ENCODE measurements at places on chromosomes 5 and 9.

- DNase-seq: no peak
Observed at GRCh38 chr5:18920966-18921365, 1067.0 kb downstream of the CDH18 start.

DNA sequence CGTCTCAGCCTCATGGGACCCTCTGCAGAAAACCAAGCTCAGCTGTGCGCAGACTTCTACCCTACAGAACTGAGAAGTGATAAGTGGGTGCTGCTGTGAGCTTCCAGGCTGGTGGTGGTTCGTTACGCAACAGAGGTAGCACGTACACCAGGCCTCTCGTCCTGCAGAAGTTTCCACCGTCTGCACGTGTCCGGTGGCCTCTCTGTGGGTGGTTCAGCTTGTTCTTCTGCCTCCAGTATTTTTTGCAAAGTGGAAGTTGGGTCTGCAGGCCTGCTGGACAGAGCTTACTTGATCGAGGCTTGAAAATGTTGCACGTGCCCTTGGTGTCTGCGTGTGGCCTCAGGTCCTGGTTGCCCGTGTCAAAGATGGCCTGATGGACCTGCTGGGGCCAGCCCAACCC lies 27.5 kb downstream of the KCNT1 start:
- no peak for DNase-seq

DNA sequence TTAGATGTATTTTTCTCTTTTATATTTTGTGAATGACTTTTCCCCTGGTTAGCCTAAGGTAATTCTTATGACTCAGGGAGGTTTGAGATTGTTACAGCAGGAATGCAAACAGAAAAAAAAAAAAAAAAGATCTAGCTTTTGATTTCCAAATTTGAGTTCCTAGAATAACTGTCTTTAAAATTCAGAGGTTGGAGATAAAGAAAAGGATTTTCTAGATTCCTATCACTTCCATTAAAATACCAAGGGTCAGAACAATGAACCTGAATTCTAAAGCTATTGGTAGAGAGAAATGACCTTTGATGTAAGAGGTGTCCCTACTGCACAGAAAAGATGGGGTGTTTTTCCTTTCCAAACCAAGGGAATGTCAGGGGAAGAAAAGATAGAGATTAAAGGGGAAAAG lies 262.5 kb downstream of the DOCK8 start:
- DNase-seq: no peak

GRCh38 chr5:169814522-169814921 lies 165.8 kb downstream of the INSYN2B start:
- no peak for DNase-seq

GRCh38 chr9:36218411-36218901 lies 27.7 kb downstream of the CLTA start:
- no peak for DNase-seq

DNA sequence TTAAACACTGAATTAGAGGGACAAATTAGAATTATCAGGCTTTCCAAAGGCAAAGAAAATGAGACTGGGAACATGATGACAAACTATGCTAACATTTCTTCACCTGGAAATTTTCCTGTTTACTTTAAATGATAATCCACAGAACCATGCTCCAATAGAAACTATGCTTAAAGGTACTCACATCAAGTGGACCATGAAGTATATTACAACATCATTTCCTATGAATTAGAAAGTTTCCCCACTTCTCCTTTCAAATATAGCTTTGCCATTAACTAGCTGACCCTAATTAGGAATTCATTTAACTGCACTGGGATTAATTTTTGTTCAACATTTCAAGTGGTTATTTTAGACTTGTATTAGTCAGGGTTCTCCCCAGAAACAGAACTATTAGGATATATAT lies 81.4 kb downstream of the DTWD2 start:
- no peak for DNase-seq

GRCh38 chr5:72255670-72256069 lies 64.4 kb downstream of the MRPS27 start:
- DNase-seq: no peak

- peak; percentile 2 for DNase-seq
Observed at GRCh38 chr9:5799314-5799713, 33.6 kb downstream of the ERMP1 start.

GRCh38 chr9:83296123-83296522 lies 233.2 kb upstream of the RASEF start:
- DNase-seq: no peak

- no peak for DNase-seq
Observed at GRCh38 chr5:157999696-158000095, 140.8 kb upstream of the CLINT1 start.

GRCh38 chr5:115350894-115351293 lies 54.4 kb upstream of the CCDC112 start:
- DNase-seq: no peak

DNA sequence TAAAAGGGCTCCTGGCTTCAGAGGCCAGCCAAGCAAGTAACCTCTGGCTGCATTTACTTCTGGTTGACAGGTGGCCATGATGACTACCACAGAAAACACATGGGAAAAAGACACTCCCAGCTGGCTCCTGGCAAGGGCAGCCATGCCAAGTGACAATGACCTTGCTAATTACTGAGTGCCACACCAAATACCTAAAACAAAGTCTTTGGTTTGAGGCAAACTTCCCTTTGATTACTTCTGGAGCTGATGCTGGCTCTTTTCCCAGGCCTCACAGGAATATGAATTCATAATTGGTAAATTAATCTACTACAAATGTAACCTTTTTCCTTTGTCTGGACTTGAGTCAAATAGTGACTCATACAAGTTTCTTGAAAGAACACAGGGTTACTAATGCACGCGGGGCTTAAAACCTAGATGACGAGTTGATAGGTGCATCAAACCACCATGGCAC lies 61.0 kb downstream of the LPAR1 start:
- no peak for DNase-seq

- no peak for DNase-seq
Observed at GRCh38 chr9:19087106-19088000, 15.4 kb downstream of the HAUS6 start.

GRCh38 chr5:149442563-149443182 lies 63.6 kb upstream of the IL17B start:
- peak; percentile 57 for DNase-seq

GRCh38 chr5:84445049-84445685 lies 60.5 kb upstream of the EDIL3 start:
- no peak for DNase-seq

GRCh38 chr5:76607353-76607871 lies 15.8 kb downstream of the F2RL2 start:
- DNase-seq: no peak

- DNase-seq: no peak
Observed at GRCh38 chr9:82763656-82764055, 299.3 kb downstream of the RASEF start.

DNA sequence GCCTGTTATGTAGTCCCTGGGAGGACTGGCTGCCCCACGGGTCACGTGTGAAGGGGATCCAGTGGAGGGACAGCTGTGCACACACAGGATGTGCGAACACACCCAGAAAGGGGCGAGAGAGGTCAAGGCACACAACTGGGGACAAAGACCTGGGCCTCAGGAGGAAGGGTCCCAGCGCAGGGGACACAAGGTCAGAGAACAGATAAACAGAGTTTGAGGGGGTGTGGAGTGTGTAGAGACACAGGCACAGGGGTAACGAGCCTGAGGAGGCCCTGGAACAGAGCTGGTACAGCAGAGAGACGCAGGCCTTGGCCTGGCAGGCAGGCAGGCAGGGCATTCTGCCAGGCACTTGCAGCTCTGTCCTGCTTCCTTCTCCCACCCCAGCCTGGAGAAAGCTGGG lies 14.8 kb upstream of the PSMD5 start:
- DNase-seq: no peak

- no peak for DNase-seq
Observed at GRCh38 chr5:105993027-105993426, 1677.7 kb downstream of the EFNA5 start.

DNA sequence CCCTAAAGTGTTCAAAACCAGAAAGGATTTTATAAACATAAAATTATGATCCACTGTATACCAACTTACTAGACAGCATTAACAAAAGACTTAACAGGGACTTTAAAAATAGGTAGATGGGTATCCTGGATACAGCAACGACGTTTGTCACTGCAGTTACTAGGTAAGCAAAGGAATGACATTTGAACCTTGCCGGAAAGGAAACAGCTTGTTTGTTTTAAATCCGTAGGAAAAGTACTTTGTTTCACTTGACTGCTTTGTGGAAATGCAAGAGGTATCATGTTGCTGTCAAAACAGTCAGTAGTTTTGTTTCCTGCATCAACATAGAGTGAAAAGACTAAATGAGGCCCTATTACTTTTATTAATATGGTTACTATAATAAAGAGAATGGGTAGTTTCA lies 122.9 kb downstream of the CDC42SE2 start:
- DNase-seq: no peak

- DNase-seq: peak; percentile 26
Observed at GRCh38 chr5:141605523-141606277, 13.1 kb downstream of the DIAPH1 start.

DNA sequence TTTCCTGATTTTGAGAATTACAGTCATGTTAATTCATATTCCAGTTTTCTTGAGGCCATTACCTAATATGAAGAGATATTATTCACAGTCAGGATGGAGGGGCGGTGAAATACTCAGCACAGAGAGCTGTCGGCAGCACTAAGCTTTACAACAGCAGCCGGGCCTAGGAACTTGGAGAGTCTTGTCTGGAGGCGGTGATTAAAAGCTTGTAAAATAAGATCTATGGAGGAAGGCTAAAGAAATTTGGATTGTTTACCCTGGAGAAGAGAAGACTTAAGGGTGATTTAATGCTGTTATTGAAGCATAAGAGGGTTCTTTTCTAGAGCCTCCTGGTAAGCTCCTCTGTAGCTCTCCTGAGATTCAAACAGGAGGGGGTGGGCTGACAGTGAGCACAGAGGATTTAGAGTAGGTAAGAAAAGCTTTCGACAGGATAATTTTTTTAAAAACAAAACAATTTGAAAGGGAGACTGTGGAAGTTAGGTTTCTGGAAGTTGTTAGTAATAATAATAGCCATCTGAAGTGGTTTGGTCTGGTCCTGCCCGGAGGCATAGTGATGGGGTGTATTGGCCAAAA lies 406.3 kb upstream of the ADAMTSL1 start:
- DNase-seq: no peak

- no peak for DNase-seq
Observed at GRCh38 chr5:129099184-129099569, 4.6 kb downstream of the ISOC1 start.

DNA sequence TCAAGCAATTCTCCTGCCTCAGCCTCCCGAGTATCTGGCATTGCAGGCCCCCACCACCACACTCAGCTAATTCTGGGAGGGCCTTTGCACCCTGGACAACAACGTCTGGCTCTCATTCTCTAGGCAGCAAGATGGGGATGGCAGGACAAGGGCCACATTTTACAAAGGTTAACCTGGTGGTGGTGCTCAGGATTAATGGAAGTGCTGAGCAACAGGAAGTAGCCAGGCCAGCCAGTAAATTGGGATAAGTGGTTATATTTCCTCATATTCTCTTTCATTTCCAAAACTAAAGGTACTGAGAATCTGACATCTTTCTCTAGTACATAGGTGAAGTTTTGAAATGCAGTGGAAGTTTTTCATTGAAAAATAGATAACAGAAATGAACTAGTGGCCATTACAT lies 24.7 kb upstream of the ASPN start:
- no peak for DNase-seq

DNA sequence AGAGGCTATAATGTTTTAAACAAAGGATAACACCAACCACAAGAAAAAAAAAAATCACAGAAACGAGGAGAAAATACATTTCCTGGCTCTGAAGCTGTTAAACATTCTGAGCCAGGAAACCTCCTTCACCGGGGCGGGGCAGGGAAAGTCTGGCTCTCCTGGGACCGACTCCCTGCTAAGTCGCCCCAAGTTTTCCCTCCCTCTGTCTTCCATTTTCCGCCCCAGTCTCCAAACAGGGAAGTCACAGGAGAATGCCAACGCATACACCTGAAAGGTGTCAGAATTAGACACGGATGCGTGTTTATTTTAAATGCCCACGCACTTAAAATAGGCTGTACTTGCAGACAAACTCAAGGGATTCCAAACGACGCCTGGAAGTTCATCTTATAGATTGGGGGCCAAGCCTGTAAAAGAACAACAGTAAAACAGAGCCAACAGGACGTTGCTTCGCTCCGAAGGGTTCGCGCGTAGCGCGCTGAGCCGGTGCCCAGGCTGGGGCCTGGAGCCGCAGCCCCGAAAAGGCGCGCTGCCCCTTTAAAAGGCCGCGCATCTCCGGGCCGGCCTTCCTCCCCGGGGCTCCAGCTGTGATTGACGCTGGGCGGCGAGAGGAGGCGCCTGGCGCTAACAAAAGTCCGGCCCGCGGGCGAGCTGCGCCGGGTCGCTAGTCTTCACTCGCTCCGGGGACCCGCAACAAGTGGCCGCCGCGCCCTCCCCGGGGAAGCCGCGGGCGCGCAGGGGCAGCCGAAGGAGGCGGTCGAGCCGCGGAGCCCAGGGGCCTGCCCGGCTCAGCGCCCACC lies at the start of gene FBXL7:
FBXL7 (plus strand) TSS at position 653 of the 797 bp plus-strand sequence.
- DNase-seq: peak; percentile 60

DNA sequence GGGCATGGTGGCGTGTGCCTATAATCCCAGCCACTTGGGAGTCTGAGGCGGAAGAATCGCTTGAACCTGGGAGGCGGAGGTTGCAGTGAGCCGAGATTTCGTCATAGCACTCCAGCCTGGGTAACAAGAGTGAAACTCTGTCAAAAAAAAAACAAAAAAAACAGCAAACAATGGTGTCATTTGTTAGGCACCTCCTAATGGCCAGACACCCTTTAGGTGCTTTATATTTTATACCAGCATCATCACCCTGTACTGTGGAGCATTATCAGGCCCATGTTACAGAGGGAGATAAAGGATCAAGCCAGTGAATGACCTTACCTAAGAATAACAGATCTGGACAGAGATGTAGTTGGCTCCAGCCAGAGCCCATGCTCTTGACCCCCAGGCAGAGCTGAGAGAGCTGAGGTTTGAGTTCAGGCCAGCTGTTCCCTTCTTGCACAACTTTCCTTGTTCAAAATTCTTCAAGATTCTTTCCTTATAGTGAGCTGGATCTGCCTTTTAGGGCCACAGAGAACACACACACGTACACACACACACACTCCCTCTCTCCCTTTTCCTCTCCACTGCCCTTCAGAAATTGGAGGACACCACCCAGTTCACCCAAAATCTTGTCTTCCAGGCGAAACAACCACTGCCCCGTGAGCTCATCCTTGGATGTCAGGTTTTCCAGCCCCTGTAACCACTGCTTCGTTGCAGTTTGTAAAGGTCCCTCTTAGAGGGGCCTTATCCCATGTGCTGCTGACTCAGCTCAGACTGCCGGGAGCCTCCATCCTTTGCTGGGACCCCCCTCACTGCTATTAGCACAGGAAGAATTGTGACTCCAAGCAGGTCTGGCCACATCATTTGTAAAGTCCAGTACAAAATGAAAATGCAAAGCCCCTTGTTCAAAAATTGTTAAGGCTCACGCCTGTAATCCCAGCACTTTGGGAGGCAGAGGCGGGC lies 10.4 kb upstream of the PTGES start:
- DNase-seq: no peak

DNA sequence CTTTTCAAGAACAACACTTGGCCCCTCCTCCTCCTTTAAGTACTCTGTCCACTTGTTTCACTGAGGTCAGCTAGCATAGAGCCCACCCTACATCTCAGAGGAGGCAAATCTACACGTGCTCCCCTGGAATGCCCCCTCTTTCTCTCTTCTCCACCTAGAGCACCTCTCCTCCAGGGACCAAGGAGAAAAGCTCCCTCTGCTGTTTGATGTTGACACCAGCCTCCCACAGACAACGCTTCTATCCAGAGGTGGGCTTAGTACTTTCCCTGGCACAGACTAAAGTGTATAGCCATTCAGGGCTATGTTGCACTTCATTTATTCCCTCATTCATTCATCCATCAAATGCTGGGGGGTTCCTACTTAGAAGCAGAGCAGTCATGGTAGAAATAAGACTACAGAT lies 68.2 kb upstream of the TAF1L start:
- no peak for DNase-seq

All from caudate nucleus (tissue), 63 donors.